CD8-positive, alpha-beta memory T cell (primary cell): ENCODE measurements at places on chromosomes 3 and 15.

GRCh38 chr3:66692766-66693150, 191.9 kb upstream of the LRIG1 start:
- no peak overlapping the region for H3K4me3 ChIP-seq
- H3K27ac ChIP-seq = no peak overlapping the region
- no peaks in the 10 kb centered on the region for H3K27me3 ChIP-seq
- H3K36me3 ChIP-seq = no peaks in the 10 kb centered on the region

DNA sequence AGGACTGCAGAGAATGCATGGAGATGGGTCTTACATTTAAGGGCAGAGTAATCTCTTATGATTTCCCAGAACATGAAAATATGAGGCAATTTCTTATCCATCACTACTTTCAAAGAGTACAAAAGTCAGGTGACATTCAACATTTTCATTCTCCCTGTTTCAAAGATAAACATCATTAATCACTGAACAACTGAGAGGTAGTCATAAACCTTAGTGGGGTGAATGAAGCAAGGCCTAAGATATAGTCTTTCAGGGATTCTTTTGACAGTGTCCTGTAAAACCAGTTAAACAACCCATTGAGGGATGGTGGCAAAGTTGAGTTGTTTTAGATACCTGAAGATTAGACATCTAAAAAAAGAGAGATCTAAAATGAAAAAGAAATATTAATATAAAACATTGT, 271.6 kb upstream of the CBLB start:
- H3K27me3 ChIP-seq = no peaks in the 10 kb centered on the region
- DNase-seq = no peak
- H3K4me3 ChIP-seq = no peak overlapping the region
- no peaks in the 10 kb centered on the region for H3K36me3 ChIP-seq
- H3K4me1 ChIP-seq = no peaks in the 10 kb centered on the region

GRCh38 chr3:188200481-188200880, 46.5 kb downstream of the LPP start:
- no peaks in the 10 kb centered on the region for H3K4me1 ChIP-seq
- H3K27me3 ChIP-seq = no peaks in the 10 kb centered on the region
- H3K27ac ChIP-seq = no peak overlapping the region
- no peaks in the 10 kb centered on the region for H3K36me3 ChIP-seq
- no peak overlapping the region for H3K4me3 ChIP-seq
- no peak for DNase-seq

GRCh38 chr3:119759962-119760361, 21.9 kb upstream of the NR1I2 start:
- no peaks in the 10 kb centered on the region for H3K4me1 ChIP-seq
- no peaks in the 10 kb centered on the region for H3K27me3 ChIP-seq
- DNase-seq = no peak

- no peak for DNase-seq
- H3K27me3 ChIP-seq = no peaks in the 10 kb centered on the region
- H3K36me3 ChIP-seq = no peaks in the 10 kb centered on the region
- H3K27ac ChIP-seq = no peak overlapping the region
- no peak overlapping the region for H3K4me3 ChIP-seq
Measured at GRCh38 chr3:32276279-32276841, 37.9 kb downstream of the CMTM8 start.

- no peak overlapping the region for H3K4me3 ChIP-seq
- H3K4me1 ChIP-seq = no peaks in the 10 kb centered on the region
- no peaks in the 10 kb centered on the region for H3K27me3 ChIP-seq
- no peaks in the 10 kb centered on the region for H3K36me3 ChIP-seq
- no peak overlapping the region for H3K27ac ChIP-seq
Measured at GRCh38 chr3:150116196-150116595, 145.5 kb upstream of the PFN2 start.

DNA sequence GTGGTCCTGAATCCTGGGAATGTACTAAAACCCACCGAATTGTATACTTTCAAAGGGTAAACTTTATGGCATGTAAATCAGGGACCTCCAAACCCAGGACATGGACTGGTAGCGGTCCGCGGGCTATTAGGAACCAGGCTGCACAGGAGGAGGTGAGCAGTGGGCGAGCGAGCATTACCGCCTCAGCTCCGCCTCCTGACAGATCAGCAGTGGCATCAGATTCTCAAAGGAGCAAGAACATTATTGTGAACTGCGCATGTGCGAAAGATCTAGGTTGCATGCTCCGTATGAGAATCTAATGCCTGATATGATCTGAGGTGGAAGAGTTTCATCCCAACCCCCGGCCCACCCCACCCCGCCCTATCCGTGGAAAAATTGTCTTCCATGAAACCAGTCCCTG, 22.2 kb downstream of the HEG1 start:
- no peak overlapping the region for H3K27ac ChIP-seq
- peaks cover 6% of the 10 kb centered on the region for H3K36me3 ChIP-seq
- H3K4me1 ChIP-seq = peaks cover 12% of the 10 kb centered on the region

- H3K36me3 ChIP-seq = no peaks in the 10 kb centered on the region
- no peak for DNase-seq
- no peak overlapping the region for H3K4me3 ChIP-seq
- no peaks in the 10 kb centered on the region for H3K27me3 ChIP-seq
Measured at GRCh38 chr3:142623194-142623593, 27.0 kb downstream of the PLS1 start.

GRCh38 chr3:183466575-183466974, 38.2 kb upstream of the MCF2L2 start:
- no peaks in the 10 kb centered on the region for H3K27me3 ChIP-seq
- DNase-seq = no peak
- no peak overlapping the region for H3K4me3 ChIP-seq

- H3K27me3 ChIP-seq = no peaks in the 10 kb centered on the region
- DNase-seq = no peak
- no peak overlapping the region for H3K27ac ChIP-seq
- H3K36me3 ChIP-seq = no peaks in the 10 kb centered on the region
Measured at GRCh38 chr3:141272906-141273662, 41.5 kb downstream of the PXYLP1 start.

DNA sequence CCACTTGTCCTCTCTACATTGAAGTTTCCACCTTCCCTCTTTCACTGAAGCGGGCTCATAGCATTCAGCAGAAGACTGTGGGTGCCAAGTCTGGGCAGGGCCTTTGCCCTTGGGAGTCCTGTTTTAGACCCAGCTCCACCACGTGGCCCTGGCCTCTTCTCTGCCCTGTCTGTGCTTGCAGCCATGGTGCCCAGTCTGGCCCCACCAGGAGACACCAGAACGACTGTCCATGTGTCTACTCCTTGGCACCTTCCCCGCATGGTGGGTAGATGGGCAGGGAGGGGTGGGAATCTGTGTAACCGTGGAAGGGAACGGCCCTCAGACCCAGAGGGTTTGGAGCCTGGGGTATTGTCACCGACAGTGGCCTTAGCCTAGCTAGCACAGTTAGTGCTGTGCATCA, 17.9 kb upstream of the EMC3 start:
- DNase-seq = no peak
- no peak overlapping the region for H3K27ac ChIP-seq
- peaks cover 7% of the 10 kb centered on the region for H3K4me1 ChIP-seq
- no peak overlapping the region for H3K4me3 ChIP-seq

DNA sequence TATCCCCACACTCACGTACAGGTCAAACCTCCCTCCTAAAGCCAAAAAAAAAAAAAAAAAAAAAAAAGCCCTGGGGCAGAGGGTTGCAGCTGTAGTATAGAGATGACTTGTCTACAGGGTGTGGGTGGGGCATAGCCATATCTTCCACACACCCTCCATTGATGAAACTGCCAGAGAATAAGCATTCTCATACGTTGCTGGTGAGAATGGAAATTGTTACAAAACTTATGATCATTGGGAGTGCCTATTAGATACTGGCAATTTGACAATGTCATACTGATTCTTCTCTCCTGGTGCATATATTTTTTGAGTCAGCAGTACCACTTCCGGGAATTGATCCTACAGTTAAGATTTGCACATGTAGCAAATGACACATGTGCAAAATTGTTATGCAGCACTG, 11.0 kb upstream of the CTNNB1 start:
- no peaks in the 10 kb centered on the region for H3K27me3 ChIP-seq
- H3K36me3 ChIP-seq = no peaks in the 10 kb centered on the region
- no peak overlapping the region for H3K27ac ChIP-seq
- no peak overlapping the region for H3K4me3 ChIP-seq
- no peak for DNase-seq
- no peaks in the 10 kb centered on the region for H3K4me1 ChIP-seq

DNA sequence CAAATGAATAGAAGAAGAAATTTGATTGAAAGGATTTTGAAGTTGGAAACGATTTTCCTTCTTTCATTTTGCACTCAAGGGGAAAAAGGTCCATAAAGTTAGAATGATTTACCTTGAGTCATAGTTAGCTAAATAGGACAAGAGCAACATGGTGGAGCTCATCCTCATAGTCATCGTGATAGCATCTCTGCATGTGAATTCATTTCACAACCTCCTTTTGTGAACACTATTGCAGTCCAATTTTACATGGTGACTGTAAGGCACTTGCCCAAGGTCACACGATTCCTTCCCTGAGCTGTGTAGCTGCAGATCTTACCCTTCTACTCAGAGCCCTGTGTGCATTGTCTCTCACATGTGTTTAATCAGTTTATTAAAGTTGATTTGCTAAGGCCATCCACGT, 359.8 kb upstream of the C2CD4B start:
- peaks cover 5% of the 10 kb centered on the region for H3K27me3 ChIP-seq
- no peak overlapping the region for H3K27ac ChIP-seq
- no peak for DNase-seq
- no peak overlapping the region for H3K4me3 ChIP-seq

DNA sequence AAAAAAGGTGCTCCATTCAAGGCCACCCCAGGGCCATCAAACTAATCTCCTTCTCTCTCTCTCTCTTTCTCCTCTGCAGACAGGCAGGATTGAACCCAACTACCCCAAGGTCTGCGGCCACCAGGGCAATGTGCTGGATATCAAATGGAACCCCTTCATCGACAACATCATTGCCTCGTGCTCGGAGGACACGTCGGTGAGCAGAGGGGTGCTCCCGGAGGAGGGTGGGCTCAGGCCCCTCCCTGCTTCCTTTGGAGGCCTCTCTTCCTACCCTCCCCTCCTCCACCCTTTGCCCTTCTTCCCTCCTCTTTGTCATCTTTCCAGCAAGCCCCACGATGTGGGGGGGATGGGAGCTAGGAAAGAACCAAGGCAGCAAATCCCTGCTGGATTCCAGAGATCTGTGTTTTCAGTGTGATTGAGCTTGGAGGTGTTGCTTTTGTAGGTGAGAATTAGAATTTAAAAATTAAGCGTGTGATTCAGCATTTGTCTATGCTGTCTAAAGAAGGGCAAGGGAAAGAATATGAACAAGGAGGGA, 116.3 kb downstream of the CORO2B start:
- H3K4me1 ChIP-seq = peaks cover 7% of the 10 kb centered on the region
- H3K27me3 ChIP-seq = no peaks in the 10 kb centered on the region
- H3K36me3 ChIP-seq = no peaks in the 10 kb centered on the region
- no peak for DNase-seq
- H3K27ac ChIP-seq = no peak overlapping the region

- H3K36me3 ChIP-seq = no peaks in the 10 kb centered on the region
- no peaks in the 10 kb centered on the region for H3K27me3 ChIP-seq
- H3K4me3 ChIP-seq = no peak overlapping the region
Measured at GRCh38 chr15:38843051-38843501, 278.5 kb upstream of the RASGRP1 start.

DNA sequence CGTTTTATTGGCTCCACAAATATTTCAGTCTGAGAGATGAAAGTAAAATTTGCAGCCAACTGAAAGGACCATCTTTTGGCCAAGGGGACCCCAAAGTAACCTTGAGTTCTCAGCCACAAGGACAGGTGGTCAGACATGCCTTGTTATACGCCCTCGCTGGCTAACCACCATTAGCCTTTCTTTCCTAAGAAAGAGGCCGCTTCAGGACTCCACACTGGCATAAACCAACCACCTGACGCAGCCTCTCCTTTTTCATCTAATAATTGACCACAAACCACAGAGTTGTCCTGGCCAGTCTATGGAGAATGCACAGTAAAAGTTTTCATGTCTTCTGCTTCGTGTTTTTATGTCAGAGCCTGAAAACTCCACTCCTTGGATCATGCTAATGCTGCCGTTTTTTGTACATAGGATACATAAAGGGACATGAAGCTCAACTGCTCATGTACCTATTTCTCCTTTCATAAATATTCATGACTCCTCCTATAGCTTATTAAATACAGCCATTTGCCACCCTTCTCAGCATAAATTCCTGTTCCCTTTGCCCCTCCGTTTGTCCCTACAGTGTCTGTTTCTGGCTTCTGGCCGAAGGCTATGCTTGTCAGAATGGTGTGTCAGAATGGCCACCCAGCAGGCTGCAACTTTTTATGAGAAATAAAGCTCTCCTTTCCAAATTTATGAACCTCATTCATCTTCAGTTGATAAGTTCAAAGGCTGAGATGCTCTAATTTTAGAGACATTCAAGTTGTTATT, 374.1 kb upstream of the RBMS3 start:
- no peaks in the 10 kb centered on the region for H3K4me1 ChIP-seq
- no peak overlapping the region for H3K4me3 ChIP-seq
- no peaks in the 10 kb centered on the region for H3K36me3 ChIP-seq
- no peaks in the 10 kb centered on the region for H3K27me3 ChIP-seq

DNA sequence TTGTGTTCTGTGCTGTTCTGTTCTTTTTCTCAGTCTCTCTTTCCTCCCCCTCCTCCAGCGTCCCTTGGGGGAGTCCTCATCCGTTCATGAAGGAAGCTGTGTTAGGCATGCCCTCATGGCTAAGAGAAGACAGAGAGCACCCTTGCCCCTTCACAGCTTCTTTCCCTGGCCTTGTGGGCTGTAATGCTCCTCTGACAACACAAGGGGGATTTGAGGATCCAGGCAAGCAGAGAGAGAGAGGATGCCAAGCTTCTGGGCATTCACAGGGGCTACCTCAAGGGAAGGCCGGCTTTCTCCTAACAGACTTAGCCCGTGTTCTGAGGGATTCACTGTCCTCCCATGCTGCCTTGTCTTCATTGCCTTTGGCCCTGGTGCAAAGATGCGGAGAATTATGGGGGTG, 389.5 kb downstream of the LRTM1 start:
- H3K4me3 ChIP-seq = no peak overlapping the region
- no peak overlapping the region for H3K27ac ChIP-seq
- no peak for DNase-seq

DNA sequence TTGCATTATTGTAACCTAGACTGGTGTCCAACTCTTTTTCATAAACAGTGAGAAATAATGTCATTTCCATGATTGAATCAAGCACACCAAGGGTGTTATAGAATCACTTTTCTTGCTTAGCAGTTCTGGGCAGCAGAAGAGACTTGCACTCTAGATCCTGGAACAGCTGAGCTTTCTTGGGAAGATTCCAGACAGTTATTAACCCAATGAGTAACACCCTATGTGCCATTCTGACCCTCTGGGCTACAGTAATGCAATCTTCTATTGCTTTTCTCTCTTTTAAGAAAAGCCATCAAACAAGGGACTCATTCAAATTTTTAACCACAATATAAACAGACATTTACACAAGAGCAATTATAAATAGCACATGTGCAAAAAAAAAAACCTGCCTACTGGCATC, 39.3 kb upstream of the USP3 start:
- no peak for DNase-seq
- peaks cover 10% of the 10 kb centered on the region for H3K4me1 ChIP-seq
- no peaks in the 10 kb centered on the region for H3K27me3 ChIP-seq
- H3K4me3 ChIP-seq = no peak overlapping the region
- no peak overlapping the region for H3K27ac ChIP-seq

GRCh38 chr15:67080118-67080899, 14.9 kb downstream of the SMAD3 start:
- H3K4me3 ChIP-seq = no peak overlapping the region
- H3K4me1 ChIP-seq = peaks cover 91% of the 10 kb centered on the region
- H3K27ac ChIP-seq = no peak overlapping the region
- no peak for DNase-seq
- H3K27me3 ChIP-seq = no peaks in the 10 kb centered on the region
- H3K36me3 ChIP-seq = no peaks in the 10 kb centered on the region
